Cerebellar cortex (tissue), 1 donor: ENCODE measurements at places on chromosomes 16 and 17.
A peak's percentile ranks its signal among the peaks of the same experiment; 100 is the strongest.

GRCh38 chr16:18062713-18063112, 273.8 kb downstream of the NPIPA8 start:
- no peak for DNase-seq

DNA sequence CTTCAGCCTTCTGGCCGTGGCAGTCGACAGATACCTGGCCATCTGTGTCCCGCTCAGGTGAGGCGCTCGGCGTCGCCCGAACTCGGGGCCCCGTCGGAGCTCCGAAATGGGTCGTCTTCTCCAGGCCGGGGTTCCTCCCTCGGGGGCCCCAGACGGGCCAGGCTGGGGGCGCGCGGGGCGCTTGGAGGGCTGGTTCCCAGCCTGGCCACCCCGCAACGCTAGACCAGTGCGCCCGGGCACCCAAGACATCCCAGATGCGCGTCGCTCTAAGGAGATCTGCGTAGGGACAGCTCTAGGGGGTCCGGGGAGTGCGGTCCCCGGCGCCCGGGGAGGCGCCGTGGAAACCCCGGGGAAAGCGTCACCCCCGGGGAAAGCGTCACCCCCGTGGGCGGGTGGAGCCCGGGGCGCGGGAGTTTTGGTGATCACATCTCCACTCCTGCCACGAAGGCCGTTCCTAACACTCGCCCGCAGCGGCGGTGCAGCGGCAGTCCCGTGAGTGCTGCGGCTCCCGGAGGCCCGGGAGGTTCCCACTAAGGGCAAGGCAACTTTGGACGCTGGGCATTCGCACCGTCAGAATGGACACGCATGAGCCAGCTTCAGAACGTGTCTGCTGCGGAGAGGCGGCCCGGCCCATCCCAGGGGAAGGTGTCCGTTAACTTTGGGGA, 729 bp downstream of the ADORA2B start:
- no peak for DNase-seq

DNA sequence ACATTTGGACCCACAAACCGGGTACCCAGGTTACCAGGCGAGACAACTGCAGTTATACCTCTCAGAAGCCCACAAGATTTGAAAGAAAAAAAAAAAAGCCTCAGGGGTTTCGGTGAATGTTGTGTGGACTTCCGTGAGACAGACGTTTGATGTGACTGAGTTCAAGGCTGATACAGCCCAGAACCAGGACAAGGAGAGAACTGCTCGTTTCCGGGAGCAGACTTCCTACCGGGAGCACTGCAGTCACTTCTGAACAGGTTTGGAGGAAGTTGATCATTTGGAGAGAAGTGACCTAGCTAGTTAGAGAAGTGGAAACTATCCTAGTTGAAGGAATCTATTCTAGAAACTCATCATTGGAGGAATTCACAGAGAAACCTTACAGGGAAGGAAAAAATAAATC, 847 bp downstream of the CKLF start:
- no peak for DNase-seq

DNA sequence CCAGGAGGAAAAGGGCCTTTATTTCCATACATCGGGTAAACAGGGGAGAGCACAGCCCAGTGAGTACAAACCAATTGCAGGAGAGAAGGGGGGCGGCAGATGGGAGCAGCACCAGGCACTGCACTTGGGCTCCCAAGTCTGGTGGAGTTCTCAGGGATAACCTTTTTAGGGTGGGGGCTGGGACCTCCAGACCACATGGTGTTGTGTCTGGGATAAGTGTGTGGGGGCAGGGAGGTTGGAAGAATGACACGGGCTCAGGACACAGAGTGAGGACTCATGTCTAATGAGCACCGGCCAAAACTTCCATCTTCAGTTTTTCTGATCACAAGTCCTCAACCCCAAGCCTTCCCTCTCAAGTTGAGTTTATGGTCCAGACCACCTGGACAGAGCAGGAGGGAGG, 30.6 kb downstream of the PIPOX start:
- no peak for DNase-seq

DNA sequence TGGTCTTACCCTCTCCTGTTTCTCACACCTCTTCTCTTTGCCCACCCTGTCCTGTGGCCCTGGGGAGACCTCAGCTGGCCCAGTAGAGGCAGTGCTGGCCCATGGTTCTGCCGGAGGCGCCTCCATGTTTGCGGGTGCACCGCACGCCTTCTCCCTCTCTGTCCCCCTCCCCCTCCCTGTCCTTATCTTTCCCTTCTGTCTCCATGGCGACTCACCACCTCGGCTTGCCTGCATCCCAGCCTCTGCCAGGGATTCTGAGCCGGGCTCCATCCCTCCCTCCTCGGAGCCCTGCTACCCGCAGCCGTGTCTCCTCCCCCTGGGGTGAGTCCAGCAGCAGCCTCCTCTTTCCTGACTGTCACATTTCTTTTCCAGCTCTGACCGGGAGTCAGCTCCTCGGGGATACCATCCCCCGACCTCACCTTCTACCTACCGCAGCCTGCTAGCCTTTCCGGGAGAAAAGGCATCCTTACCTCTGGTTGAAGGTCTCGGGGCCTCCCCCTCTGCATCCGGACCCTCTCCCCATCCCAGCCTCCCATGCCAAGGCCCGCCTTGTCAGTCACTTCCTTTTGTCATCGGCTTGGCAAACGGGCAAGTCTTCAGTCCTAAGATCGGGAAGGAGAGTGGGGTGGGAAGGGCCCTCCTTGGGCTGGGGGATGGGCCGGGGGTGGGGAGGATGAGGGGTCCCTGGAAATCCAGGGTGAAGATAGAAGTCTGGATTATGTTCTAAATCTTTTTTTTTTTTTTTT, at the start of gene RNF112:
TSS of gene RNF112 (plus strand) at position 358 of the 746 bp plus-strand sequence. CDS start at position 535, 177 bp downstream.
- peak; percentile 93 for DNase-seq

GRCh38 chr17:49217651-49218413, 7.3 kb downstream of the ABI3 start:
- DNase-seq, result no peak

GRCh38 chr17:51814521-51814920, 344.0 kb downstream of the CA10 start:
- DNase-seq, result no peak

DNA sequence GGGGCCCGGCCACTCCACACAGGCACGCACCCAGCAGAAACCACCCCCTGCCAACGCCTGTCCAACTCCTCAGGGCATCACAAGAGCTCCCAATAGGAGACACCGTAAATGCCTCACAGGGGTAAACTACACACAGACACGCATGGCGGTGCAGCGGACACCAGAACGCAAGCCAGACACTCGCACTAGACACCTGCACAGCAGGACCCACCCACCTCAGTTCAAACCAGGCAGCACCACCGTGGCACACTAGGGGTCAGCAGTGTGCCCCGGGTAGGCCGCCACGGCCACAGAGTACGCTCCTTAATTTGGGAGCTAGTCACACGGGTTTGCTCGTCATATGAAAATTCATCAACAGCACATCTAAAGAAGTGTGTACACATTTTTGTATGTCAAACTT, 3.4 kb downstream of the SLC38A10 start:
- peak; percentile 58 for DNase-seq

- DNase-seq, result no peak
These were observed 1.8 kb upstream of the ZNRF1 start for GRCh38 chr16:74997042-74997491.

DNA sequence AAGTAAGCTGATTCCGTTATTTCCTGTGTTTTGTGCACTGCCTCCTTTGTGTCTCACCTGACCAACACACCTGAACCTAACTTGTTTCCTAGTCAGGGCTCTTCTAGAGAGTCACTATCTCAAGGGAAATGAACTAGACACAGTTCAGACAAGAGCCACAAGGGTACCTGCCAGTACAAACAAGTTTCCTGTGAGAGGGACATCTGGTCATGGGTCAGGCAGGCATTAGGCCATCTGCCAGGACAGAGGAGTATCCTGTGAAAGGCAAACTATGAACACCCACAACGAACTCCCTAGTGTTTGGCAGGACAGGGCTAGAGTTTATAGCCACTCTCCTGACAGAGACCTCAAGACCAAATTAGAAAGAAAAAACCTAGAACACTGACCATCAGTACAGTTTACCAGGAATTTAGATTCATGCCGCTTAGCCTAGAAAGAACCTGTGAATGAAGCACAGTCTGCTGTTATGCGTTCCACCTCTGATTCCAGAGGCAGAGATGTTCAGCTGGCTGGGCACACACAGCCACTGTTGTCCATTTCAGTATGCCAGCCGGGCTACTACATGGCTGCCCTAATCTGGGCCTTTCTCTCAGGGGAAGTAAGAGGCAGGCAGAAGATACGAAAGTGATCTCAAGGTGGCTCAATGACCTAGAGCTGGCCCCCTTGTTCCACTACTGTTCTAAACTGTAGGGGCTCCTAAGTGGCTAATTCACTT, 20.7 kb upstream of the GLG1 start:
- DNase-seq, result no peak

GRCh38 chr16:31386157-31386984, 6.8 kb upstream of the ITGAD start:
- DNase-seq, result peak; percentile 50

GRCh38 chr16:11781773-11782172, 15.3 kb downstream of the ZC3H7A start:
- no peak for DNase-seq

GRCh38 chr17:57259306-57259705, 3.0 kb downstream of the MSI2 start:
- DNase-seq, result no peak

- peak; percentile 67 for DNase-seq
These were observed 42.6 kb downstream of the KLHDC4 start for GRCh38 chr16:87723226-87723623.

GRCh38 chr17:5027916-5028315, 7.3 kb downstream of the SLC52A1 start:
- DNase-seq, result no peak

DNA sequence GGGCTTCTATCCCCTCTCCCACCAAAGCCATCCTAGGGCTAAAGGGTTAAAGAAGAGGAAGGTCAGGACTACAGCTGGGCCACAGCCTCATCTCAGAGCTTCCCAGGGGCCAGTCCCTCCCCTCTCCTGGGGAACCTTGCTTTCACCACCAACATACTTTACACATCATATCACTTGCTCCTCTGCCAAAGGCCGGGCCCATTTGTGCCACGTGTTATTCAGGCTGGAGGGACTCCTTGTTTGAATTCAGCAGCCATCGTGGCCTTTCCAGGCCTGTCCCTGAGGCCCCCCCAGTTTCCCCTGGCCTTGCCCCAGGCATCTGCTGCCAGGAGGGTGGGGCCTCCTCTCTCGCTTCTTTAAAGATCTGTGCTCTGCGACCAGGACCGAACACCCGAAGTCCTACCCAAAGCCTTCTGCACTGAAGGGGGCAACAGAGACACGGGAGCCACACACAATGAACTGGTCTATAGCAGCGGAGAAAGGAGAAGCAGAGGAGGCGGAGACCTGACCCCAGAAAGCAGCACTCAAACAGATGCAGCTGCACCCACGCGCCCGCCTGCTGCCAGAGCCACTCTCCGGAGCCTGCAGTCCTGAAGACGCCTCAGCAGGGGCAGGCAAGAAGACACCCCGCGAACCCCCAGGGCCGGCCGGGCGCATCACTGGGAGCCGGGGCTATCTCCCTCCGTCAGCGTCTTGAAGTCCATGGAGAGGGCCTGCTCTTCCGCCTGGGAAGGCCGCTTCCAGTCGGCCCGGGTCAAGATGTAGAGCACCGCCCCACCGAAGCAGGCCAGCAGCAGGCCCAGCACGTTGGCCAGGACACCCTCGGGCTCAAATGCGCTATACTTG, 12.1 kb downstream of the CYB561 start:
- DNase-seq, result no peak
